Kasumi-1 (cell line): ENCODE measurements at places on chromosomes 3 and 15.

GRCh38 chr3:89586676-89587075 is 479.3 kb downstream of the EPHA3 start:
- DNase-seq = no peak

DNA sequence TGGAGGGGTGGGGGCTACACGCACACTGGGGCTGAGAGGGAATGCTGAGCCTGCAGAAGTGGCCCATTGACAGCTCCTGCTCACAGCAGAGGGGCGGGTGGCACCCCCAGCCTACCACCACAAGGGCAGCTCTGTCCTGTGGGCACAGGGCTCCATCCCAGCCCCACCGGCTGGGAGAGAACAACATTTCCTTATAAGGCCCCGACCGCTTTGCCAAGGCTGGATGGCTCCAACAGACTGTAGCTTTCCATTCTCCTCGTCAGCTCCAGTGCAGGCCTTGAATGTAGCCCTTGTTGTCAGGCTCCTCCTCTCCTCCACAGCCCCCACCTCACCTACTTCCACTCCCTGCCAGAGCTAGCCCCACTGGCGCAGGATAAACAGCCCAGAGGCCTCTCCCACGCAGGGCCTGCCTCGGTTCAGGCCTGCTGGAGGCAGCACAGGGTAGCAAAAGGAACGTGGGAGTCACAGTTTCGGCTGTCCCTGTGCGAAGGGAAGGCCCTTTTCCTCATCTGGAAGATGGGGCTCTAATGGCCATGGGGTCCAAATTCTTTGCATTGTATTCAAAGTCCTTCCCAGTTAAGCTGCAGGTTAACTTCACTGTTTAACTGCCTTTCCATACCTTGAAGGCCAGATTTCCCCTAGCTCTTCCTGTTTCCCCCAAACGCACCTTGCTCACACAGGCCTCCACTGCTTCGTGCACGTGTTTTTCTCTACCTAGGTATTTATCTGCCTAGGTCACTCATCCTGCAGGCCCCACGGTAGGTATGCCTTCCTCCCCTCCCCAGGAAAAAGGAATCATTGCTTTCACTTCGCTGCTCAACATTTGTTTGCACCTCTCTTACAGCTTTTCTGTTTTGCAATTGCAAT is 101.6 kb upstream of the LPP start:
- no peak for DNase-seq

GRCh38 chr15:39031596-39031995 is 467.0 kb upstream of the RASGRP1 start:
- DNase-seq = no peak

GRCh38 chr15:85452436-85452835 is 72.0 kb downstream of the AKAP13 start:
- DNase-seq = no peak

- DNase-seq = no peak
These were observed 390.6 kb upstream of the CFAP20DC start for GRCh38 chr3:59440285-59441028.

DNA sequence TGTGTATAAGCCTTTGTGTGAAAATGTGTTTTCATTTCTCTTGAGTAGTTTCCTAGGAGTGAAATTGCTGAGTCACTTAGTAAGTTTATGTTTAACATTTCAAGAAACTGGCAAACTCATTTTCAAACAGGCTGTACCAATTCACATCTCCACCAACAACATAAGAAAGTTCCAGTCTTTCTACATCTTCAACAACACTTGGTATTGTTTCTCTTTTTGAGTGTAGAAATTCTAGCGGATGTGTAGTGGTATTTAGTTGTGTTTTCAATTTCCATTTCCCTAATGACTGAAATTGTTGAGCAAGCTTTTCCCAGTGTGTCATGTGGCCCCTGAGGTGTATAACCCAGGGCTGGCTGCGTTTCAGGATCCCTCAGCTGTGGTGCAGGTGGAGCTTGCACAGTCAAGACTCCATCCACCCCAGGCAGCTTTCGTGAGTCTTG is 258.5 kb downstream of the PDCD6IP start:
- DNase-seq = no peak

DNA sequence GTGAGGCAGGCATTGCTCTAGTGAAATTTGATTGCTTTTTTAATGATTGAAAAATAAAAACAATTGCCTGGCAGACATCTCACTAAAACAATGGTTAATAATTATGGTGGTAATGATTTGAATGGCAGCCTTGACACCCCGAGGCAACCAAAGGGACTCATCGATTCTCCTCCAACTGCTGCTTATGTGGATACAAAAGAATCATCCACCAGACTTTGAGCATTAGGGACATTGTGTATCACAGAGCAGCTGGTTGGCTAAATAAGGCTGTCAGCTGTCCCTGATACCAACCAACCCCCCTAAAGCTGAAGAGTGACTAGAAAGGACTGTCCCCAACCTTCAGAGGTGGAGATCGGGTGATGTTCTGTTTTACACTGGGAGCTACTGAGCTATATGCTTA is 1.7 kb upstream of the CD47 start:
- no peak for DNase-seq

DNA sequence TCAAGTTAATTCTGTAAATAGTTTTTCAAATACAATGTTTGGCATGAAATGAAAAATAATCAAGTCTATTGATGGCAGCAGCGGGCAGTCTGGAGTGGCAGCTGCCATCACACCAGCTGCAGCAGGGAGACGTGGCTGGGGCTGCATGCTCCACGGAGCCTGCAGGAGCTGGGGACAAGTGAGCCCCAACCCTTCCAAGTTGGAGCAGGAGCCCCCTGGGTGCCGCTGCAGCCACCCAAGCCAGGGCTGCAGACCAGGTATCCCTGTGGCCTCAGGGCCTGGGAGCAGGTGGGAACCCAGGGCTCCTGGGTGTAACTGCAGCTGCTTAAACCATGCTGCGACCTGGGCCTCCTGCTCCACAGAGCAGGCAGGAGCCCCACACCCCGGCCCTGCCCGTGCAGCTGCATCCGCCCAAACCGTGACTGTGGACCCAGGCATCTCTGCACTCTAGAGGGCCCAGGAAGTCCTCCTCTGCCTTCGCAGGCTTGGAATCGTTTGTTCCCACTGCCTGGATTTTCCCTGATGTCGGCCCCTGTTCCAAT is 257.4 kb downstream of the PLOD2 start:
- no peak for DNase-seq

DNA sequence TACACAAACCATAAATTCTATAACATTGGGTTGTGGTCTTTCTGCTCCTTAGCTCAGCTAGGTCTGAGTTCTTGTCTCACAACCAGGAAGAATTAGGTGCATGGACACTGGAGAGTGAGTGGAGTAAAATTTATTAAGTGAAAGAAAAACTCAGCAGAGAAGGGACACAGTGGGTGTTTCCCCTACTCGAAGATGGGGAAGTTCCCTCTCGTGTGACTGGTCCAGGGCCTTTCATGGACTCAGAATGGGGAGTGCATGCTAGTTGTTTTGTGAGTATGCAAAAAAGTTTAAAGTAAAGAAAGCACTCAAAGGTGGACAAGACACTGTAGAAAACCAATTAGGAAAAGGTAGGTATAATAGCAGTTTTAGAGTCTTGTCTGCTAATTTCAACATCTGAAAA is 215.5 kb upstream of the RORA start:
- no peak for DNase-seq

GRCh38 chr3:127691489-127691888 is 18.7 kb downstream of the ABTB1 start:
- no peak for DNase-seq

DNA sequence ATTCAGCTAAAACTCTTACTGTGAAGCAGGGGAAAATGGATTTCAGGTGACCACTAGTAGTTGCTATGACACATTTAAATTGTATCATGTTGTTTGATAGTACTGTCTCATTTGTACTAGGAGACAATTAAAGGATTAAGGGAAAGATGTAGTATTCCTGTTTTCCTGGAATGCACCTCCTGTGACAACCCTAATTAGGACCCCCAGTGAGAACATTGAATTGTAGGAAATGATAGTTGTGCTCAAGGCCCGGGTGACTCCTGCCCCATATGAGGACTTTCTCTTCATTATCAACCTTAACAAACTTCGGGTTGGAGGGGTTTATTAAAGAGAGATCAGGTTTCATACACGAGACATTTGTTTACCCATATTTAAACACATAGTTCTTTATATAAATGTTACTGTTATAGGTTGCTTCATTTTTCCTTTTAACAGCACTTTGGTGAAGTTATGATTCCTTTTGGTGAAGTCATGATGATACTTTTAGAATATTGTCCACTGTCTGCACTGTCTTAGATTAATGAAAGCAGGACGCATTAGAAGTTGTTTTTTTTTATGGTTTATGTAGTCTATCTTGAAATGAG is 392.6 kb upstream of the NAALADL2 start:
- no peak for DNase-seq

DNA sequence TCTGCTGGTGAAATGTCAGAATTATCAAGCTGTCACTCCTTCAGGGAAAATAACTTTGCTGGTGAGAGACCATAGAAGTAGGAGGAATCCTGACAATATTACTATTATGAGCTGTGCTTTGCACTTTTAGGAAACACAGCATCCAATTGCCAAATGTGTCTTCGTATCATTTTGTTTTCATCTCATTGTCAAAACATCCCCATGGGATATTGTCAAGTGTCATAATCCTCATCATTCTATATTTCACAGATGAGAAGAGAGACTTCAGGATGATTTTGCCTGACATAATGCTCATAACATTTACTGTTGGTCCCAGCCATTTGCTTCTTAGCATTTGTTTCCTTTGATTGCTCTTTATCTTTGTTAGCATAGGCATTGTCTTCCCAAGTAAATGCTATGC is 120.5 kb upstream of the NUDT16 start:
- no peak for DNase-seq

GRCh38 chr3:11699083-11699427 is 55.3 kb upstream of the VGLL4 start:
- DNase-seq = no peak

- DNase-seq = no peak
These were observed 13.6 kb upstream of the HRH1 start for GRCh38 chr3:11140713-11141104.

- no peak for DNase-seq
These were observed 133.7 kb downstream of the AGBL1 start for GRCh38 chr15:86213420-86213819.

DNA sequence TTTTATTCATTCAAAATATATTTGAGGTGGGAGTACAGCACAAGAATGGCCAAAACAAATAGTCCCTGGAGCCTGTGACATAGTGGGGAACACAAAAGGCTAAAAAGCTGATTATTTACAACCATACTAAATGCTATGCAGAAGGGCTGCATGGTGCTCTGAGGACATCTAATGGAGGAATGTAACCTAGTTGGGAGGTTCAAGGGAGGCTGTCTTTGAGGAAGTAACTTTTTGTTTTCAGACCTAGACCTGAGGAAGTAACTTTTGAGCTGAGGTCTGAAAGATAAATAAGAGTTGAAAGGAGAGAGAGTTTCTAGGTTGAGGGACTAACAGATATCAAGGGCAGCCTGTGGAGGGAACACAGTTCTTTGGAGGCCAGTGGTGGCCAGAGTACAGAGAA is 34.8 kb upstream of the RASA2 start:
- peak; percentile 95 for DNase-seq

DNA sequence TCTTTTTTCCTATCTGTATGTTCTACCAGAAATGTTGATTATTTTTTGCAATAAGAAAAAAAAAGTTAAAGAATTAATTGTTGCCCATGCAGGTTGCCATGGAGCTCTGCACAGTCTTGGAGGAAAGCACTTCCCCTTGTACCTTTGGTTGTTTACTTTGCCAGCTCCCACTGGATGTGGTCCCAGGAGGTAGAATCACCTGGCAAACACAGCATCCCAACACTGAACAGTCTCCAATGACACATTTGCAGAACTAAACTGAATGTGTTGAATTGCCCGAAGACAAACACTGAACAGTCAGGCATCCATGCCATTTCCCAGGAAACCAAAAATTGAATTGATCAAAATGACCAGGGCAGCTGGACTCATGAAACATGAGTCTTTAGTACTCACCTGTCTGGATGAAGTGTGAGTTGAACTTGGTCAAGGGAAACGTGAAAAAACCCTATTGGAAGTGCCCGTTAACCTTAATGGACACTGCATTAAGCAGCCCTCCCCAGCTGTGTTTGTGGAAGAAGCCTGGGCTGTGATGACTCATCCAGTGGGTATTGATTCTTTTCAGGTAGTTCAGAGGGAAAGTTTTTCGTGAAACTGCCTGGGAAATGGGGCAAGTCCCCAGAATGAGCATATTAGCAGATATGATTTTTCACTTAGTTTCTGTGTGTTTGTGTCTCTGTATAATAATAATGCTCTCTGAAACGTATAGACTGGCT is 284.7 kb upstream of the STT3B start:
- DNase-seq = no peak

DNA sequence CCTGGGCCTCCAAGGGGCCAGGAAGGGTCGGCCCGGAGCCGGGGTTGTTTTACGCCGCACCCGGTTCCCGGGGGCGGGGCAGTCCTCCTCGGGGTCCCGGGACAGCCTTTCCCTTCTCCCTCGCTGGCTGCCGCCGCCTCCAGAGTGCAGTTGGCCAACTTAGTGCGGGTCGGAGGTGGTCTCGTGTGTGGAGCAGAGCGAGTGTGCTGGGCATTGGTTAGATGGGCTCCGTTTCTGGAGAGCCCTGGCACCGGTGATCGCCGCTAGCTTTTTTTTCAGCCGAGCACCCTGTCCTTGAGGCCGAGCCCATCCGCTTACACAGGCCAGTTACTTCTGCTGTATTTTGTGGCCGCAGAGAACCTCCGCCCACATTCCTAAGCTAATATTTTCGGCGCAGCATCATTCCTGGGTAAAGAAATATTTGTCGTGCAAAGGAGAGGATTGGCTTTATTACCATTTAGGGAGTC is 585 bp downstream of the KIF23 start:
- peak; percentile 39 for DNase-seq

GRCh38 chr3:108088697-108089096 is 2.1 kb downstream of the CD47 start:
- no peak for DNase-seq

DNA sequence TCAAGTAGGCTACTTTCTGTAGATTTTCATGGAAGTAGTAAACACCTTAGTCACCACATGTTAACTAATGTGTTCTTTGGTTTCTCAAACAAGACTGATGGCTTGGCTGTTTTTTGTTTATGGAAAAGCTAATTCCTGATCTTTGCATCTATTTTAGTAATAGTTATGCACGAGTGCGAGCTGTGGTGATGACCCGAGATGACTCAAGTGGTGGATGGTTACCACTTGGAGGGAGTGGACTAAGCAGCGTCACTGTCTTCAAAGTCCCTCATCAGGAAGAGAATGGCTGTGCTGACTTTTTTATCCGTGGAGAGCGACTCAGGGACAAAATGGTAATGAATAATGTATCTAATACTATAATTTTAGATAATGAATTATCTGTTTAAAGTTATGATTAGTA is 46.6 kb downstream of the SPRED1 start:
- DNase-seq = no peak

DNA sequence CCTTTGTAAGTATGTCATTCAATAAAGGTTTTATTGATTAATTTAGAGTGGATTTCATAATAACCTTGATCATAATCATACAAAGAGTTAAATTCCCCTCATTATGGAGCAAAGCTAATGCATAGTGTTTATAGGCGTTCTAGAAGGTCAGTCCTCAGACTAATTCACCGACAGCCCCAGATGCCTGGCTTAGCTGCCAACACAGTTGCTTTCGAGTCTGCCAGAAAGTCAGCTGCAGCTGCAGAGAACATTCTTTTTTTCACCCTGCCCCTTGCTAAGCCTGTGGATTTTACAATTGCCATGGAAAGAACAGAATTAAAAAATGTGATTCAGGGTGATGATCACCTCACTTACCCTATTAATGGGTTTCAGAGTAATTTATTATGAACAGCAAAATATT is 21.2 kb downstream of the CADM2 start:
- DNase-seq = no peak

- DNase-seq = no peak
These were observed 71.8 kb downstream of the TM2D3 start for GRCh38 chr15:101580431-101580830.

GRCh38 chr3:159813822-159814531 is 174.7 kb upstream of the IL12A start:
- DNase-seq = no peak
